ENCODE measurements at places on chromosomes 3 and 15.

DNA sequence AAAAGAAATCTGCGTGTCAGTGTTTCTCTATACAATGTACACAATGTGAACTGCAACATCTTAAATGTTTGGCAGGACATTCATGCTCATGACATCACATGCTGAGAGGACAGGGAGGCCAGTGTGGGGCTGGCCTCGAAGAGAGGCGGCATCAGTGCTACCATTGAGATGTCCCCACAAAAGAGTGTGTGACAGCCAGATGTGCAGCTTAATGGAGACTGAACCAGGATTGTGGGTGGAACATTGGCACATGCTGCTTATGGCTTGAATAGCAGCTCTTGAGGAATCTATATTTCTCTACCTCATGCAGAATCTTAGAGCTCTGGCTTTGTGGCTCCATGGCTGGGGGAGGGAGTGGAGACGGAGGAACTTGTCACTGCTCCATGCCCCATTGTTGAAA is 18.5 kb downstream of the CLDN11 start:
- no peak for DNase-seq

DNA sequence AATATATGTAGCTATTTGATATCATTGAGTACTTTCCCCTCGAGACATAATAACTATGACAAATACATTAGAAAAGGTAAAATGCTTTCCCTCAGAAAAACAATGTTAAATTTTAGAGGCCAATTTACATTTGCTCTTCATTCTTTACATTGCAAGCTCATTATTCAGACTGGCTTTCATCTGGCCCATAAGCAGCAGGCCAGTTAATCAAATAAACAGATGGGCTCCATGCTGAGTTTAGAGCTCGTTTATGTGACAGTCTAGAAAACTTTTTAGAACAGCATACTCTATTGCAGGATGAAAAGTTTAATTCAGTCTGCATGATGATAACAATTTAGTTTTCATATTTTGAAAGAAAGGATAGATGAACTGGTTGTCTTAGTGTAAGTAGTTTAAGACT is 150.6 kb downstream of the DUT start:
- no peak for DNase-seq

DNA sequence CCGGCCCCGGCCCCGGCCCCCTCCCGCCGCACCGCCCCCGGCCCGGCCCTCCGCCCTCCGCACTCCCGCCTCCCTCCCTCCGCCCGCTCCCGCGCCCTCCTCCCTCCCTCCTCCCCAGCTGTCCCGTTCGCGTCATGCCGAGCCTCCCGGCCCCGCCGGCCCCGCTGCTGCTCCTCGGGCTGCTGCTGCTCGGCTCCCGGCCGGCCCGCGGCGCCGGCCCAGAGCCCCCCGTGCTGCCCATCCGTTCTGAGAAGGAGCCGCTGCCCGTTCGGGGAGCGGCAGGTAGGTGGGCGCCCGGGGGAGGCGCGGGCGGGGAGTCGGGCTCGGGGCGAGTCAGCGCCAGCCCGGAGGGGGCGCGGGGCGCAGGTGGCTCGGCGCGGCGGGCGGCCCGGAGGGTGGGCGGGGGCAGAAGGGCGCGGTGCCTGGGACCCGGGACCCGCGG is 352 bp downstream of the CHRD start:
- DNase-seq: no peak

DNA sequence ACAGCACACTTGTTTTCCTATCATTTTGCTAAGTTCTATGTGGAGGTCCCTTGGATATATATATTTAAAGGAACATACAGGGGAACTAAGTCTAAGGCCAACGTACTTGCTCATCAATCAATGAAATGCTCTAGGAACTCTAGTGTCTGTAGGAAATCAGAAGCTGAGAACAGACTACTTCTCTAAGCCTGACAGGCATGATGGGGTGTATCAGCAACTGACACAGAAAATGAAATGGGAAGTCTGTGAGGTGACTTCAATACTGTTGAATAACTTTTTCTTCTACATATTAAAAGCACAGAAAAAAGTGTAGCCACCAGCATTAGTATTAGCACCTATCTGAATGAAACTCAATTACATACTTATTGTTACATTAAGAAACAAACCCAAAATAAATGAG is 56.9 kb upstream of the CSPG5 start:
- DNase-seq: no peak

- DNase-seq: no peak
Observed at GRCh38 chr15:101454365-101454764, 35.1 kb downstream of the PCSK6 start.
